Activated effector memory CD4-positive, alpha-beta T cell treated with anti-CD3 and anti-CD28 coated beads, Interleukin-2, amount 50 U/mL, for 16 hours (primary cell): ENCODE measurements at places on chromosomes 12 and 14.
A peak's percentile ranks its signal among the peaks of the same experiment; 100 is the strongest.

- DNase-seq, result no peak
These were observed 186.4 kb upstream of the PRMT8 start for GRCh38 chr12:3304436-3305165.

DNA sequence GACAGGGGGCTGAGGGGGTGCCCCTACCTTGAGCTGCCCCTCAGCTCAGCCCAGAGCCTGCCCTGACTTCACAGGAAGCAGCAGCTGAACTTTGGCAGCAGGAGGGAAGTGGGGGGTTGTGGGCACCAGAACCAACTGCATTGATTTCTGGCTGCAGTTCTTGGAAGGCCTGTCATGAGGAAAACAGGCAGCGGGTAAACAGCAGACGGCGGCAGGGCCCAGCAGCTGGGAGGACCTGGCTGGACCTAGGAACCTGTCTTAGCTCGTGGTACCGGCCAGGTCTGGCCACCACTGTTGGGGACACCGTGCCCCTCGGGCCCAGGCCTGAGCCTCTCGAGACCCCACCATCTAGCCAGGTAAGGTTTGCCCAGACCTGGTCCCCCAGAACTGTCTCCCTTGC is 154.2 kb upstream of the MYL2 start:
- no peak for DNase-seq

DNA sequence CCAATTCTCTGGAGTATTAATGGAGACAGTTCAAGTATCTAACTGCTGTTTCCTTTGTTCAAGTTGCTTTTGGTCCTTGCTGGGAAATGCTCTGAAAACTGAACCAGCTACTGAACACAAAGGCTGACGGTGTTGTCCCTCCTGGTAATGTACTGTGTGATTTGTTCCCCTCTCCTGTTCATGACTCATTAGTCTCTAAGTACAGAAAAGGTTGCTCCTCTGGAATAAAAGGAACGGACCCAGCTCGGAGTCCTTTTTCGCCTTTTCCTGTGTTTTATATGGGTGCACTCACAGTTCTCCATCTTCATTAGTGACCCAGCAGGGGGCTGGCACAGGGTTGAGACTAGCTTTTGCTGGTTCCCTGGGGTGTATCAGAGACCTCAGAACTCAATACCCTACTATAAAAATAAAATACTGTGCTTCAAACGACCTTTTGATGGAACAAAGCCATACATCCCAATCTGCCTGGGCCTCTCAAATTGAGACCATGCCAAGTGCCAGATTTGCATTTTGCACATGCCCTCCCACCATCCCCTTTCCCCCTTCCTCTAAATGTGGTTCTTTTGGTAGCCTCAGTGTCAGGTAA is 269.7 kb downstream of the RAD51B start:
- DNase-seq, result no peak

DNA sequence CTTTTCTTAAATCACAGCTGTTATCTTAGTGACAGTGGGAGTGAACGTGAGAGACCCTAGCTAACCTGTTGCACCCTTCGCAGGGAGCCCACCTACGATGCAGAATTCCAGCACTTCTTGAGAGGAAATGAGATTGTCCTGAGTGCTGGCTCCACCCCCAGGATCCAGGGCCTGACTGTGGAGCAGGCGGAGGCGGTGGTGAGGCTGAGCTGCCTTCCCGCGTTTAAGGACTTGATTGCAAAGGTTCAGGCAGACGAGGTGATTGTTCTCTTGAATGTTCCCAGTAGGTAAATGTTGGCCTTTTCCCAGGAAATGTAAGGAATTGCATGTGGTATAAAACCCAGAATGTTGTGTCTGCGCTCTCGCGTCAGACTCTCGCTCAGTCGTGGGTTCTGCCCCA is 46.7 kb downstream of the HSP90AA1 start:
- no peak for DNase-seq

DNA sequence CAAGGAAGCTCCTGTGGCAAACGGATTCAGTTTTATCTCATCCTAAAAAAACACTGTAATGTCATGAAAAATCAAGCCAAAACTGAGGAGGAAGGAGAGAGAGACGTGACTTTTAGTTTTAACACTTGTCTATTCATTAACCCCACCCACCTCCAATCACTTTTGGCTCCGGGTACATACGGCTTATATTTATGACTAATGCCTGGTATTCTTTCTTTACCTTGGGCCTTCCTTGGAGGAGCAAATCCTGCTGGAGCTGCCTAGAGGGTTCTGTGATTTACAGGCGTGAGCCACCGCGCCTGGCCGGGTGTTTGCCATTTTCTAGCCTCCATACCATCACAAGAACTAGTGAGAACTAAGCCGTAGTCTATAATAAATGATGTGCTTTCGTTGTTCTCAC is 60.8 kb upstream of the RTRAF start:
- DNase-seq, result no peak

DNA sequence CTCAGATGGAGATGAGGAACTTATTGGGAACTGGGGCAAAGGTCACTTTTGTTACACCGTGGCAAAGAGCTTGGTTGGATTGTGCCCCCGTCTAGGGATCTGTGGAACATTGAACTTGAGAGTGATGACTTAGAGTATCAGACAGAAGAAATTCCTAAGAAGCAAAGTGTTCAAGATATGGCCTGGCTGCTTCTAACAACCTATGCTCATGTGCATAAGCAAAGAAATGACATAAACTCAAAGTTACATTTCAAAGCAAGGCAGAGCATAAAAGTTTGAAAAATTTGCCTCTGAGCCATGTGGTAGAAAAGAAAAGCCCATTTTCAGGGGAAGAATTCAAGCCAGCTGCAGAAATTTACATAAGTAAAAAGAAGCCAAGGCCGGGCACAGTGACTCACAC is 21.5 kb upstream of the RAP1B start:
- DNase-seq, result no peak

- no peak for DNase-seq
These were observed 20.7 kb downstream of the IQSEC3 start for GRCh38 chr12:87315-87714.

GRCh38 chr12:7197841-7198240 is 8.4 kb downstream of the PEX5 start:
- DNase-seq, result no peak

DNA sequence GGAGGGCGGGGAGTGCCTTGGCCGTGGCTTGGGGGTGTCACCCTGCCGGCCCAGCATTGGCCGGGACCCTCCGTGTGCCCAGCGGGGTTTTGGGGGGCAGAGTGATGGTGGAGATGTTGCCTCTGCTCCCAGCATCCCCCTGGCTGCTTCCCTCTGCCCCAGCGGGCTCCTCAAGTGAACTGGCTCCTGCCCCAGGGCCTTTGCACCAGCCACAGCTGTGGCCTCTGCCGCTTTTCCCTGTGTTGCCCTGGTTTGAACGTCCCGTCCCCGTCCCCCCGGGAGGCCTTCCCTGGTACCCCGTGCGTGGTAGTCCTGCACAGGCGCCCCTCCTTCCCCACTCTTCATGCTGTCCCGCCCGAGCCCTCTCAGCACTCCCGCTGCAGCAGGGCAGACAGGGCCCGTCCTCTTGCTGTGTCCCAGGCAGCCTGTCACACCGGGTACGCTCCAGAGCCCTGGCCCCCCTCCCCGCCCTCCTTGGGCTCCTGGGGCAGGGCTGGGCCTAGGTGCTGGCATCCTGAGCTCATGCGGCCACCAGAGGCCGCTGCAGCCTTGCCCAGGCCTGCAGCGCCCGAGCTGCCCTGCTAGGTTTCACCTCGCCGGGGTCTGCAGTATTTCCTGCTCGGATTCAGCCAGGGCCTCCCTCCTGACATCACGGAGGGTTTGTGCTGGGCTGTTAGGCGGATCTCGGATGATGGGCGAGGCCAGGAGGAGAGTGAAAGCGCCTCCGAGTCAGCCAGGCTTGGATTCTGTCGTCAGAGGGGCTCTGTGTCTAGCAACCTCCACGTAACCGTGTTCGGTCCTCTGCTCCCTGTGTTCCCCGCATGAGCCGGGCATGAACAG is 9.5 kb downstream of the NOC4L start:
- DNase-seq, result peak; percentile 88

- DNase-seq, result no peak
These were observed 37.5 kb upstream of the SINHCAF start for GRCh38 chr12:31363416-31363809.

GRCh38 chr14:46574221-46574977 is 77.2 kb downstream of the RPL10L start:
- DNase-seq, result no peak

DNA sequence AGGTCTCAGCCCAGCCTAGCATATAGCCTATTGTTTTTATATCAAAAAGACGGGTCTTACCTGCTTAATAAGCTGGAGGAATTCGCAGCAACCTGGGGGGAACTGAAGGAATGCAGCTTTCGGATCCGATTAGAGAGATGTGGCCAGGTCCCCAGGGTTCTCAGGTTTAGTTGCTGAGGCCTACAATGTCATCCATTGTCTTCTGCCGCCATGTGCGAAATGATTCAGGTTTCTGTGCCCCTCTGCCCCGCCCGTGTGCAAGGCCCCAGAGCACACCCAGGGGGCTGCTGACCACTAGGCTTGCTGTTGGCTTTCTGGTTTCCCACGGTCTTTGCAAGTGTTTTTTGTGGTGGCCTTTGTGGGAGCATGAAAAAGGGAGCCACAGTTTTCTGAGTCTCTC is 154.5 kb upstream of the TBX3 start:
- DNase-seq, result no peak

GRCh38 chr14:58501214-58501816 is 73.8 kb downstream of the KIAA0586 start:
- DNase-seq, result no peak

- DNase-seq, result no peak
These were observed 26.2 kb upstream of the TCL1B start for GRCh38 chr14:95659990-95660385.

- DNase-seq, result no peak
These were observed 7.2 kb downstream of the XPOT start for GRCh38 chr12:64411427-64411826.

DNA sequence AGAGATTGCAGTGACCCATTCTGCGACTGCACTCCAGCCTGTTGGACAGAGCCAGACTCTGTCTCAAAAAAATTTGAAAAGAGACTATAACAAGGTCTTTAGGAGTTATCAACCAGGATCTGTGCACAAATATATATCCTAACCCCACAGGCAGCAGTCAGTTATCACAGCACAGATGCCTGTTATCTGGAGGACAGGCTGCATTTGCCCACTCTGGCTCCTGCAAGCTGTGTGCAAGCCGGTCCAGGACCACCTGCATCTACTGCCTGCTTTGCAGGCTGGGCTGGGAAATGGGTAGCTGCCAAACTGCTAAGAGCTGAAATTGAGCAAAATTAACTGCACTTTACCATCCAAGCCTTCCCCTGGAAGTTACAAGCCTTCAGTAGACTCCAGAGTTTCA is 21.4 kb upstream of the RCOR1 start:
- no peak for DNase-seq

- DNase-seq, result no peak
These were observed at the start of gene NKX2-1 for GRCh38 chr14:36519431-36520321. TSS of gene NKX2-1 (minus strand) at chr14:36520232. CDS start at chr14:36520129, 103 bp downstream.

GRCh38 chr12:62882696-62883095 is 52.3 kb downstream of the PPM1H start:
- DNase-seq, result no peak

- DNase-seq, result no peak
These were observed 8.2 kb upstream of the ESPL1 start for GRCh38 chr12:53259891-53260290.

- DNase-seq, result no peak
These were observed 17.1 kb upstream of the DLK1 start for GRCh38 chr14:100709289-100710284.

- no peak for DNase-seq
These were observed 19.6 kb downstream of the ALDH1L2 start for GRCh38 chr12:105064564-105065178.

GRCh38 chr14:38960946-38961531 is 142.0 kb downstream of the SEC23A start:
- DNase-seq, result no peak

DNA sequence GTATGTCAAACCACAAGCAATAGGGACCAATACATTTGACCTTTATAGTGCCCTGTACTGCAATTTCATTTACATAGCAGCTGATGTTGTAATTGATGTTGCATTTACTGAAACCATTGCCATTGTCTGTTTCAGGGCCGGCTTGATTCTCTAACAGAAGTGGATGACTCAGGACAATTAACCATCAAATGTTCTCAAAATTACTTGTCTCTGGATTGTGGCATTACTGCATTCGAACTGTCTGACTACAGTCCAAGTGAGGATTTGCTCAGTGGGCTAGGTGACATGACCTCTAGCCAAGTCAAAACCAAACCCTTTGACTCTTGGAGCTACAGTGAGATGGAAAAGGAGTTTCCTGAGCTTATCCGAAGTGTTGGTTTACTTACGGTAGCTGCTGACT is 216.0 kb downstream of the AKAP6 start:
- no peak for DNase-seq

- DNase-seq, result peak; percentile 55
These were observed 70.7 kb upstream of the GALNT9 start for GRCh38 chr12:132400011-132400641.

- DNase-seq, result no peak
These were observed at the start of gene NOVA1 for GRCh38 chr14:26597589-26598080. TSS of gene NOVA1 (minus strand) at chr14:26598033. CDS start at chr14:26597436, 597 bp downstream.

GRCh38 chr12:112314981-112315380 is 67.2 kb downstream of the HECTD4 start:
- no peak for DNase-seq

GRCh38 chr12:132263061-132263360 is 66.4 kb downstream of the GALNT9 start:
- DNase-seq, result no peak

DNA sequence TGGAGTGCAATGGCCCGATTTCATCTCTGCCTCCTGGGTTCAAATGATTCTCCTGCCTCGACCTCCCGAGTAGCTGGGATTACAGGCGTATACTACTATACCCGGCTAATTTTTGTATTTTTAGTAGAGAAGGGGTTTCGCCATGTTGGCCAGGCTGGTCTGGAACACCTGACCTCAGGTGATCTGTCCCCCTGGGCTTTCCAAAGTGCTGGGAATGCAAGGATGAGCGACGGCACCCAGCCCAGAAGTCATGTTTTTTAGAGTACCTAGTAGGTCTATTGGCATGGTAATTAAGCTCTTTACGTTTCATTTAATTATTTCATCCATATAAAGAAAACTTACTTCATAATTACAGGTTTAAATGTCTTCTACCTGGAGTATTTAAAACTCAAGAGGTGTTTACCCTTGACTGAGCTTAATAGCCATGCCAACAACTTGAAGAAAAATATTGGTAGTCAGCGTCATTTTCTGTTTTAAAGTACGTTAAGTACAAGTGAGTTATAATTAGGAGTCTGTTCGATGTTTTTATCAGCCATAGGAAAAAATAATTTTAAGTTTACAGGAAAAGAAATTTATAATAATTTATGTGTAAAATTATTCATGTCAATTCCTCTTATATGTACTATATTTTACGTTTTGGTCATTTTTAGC is 4.0 kb downstream of the TMPO start:
- DNase-seq, result no peak

GRCh38 chr12:105547786-105548185 is 217.3 kb downstream of the C12orf75 start:
- no peak for DNase-seq

- DNase-seq, result peak; percentile 53
These were observed 25.5 kb downstream of the LRTM2 start for GRCh38 chr12:1845886-1846285.

- no peak for DNase-seq
These were observed 93.7 kb downstream of the SOX5 start for GRCh38 chr12:23855813-23856212.

GRCh38 chr12:56387152-56387736 is 24.6 kb upstream of the APOF start:
- no peak for DNase-seq
